ENCODE measurements at places on chromosomes 2 and 18. TPM values are rescaled to one million over a fixed set of nuclear protein-coding genes. Genes with fewer than 3 reads are reported as not detected.

GRCh38 chr2:115484983-115485382 is 1042.5 kb downstream of the DPP10 start:
- no peak for DNase-seq

DNA sequence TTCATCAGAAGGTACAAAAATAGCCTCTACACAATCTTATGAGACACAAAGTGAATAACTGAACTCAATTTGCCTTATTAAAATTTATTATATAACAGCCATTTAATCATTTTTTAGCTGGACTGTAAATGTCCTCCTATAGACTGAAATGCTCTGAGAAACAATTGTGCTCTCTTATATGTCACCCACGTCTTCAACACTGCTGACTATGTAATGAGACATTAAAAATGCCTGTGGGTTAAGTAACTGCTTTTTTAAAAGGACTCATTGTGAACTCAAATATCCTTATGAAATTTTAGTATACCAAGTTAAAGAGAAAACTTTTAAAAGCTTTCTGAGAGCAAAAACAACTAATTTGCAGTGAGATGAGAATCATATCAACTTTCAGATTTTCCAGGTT is 10.4 kb upstream of the GALNT1 start:
- no peak for DNase-seq

CFAP65 gene
- total RNA-seq = 3.5 TPM

DNA sequence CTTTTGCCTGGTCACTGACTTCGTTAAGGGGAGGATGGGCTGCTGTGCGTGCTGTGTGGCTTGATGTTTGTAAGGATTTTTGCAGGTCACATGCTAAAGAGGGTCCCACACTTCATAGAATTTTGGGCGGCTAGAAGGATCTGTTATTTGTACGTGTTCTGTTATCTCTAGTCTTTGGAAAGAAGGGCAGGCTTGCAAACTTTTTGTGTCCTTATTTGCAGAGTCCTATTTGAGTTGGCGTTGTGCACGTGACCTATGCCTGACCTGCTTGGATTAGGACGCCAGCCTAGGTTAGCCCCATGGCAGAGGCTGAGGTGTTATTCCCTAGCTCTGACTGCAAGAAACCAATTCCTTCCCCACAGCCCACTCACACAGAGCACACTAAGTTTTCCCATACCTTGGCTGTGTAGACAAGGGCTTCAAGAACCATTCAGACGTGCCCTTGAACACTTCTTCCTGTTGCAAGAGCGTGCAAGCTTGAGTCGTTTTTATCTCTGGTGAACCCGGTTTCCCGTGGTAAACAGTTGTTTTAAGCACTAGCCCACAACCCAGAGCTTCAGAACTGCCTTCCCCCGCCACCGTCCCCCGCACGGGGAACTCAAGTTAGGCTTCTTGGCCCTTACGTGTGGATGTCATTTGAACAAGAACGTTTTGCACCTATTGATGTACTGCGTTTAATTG is 94.6 kb downstream of the LDLRAD4 start:
- no peak for DNase-seq

- no peak for DNase-seq
Measured at GRCh38 chr2:220959391-220959802, 612.7 kb downstream of the EPHA4 start.

GRCh38 chr2:131130298-131130596 is 25.1 kb downstream of the PLEKHB2 start:
- no peak for DNase-seq

Measured in uterus (tissue), 4 donors.